NCI-H345 (cell line): ENCODE measurements at places on chromosomes 5 and 9.

- no peak for DNase-seq
These were observed 196.9 kb downstream of the DMRTA1 start for GRCh38 chr9:22643541-22643940.

- DNase-seq = peak; percentile 71
These were observed 544 bp downstream of the NPM1 start for GRCh38 chr5:171387970-171388815.

GRCh38 chr5:142820447-142820846, 50.3 kb downstream of the ARHGAP26 start:
- no peak for DNase-seq

DNA sequence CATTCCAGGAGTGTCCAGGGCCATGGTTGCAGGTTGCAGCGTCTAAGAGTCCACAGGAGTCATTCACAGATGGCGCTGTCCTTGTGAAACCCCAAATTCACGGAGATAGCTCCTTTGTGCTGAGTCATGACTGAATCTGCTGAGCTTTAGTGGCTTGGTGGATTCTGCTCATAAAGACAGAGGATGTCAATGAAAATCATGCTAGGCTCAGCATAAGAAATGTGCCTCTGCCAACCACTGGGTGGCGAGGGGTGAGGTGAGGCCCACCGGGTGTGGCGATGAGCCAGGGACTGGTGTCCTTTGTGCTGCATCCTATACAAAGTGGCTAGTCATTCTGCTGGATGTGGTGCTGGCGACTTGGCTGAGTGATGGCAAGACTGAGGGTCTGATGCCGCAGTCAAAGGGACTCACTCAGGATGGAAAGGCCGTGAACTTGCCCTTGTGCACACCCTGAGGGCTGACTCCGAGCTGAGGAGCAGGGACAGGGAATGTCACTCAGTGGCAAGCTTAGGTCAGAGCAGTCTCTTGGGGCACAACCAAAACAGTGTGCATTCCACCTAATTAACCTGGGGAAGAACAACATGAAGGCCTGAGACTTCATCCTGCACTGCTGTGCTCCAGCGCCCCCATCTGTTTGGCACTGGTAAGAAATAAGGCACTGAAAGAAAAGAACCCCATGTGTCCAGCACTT, 71.5 kb downstream of the DAP start:
- DNase-seq = no peak

DNA sequence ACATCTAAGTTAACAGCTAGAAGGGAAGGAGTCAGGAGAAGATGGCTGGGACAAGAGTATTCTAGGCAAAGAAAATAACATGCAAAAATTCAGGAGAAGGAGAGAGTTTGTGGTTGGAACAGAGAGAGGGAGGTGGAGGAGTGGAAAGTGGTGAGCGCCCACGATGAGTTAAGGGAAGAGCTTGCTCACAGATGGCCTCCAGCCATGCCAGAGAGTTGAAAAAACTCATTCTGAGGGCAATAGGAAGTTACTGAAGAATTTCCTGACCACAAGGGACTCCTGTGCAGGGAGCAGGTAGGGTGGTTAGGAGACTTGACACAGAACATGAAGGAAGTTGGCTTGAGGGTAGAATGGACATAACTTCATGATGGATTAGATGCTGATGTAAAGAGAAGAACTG, 159.7 kb downstream of the DOCK2 start:
- DNase-seq = no peak

DNA sequence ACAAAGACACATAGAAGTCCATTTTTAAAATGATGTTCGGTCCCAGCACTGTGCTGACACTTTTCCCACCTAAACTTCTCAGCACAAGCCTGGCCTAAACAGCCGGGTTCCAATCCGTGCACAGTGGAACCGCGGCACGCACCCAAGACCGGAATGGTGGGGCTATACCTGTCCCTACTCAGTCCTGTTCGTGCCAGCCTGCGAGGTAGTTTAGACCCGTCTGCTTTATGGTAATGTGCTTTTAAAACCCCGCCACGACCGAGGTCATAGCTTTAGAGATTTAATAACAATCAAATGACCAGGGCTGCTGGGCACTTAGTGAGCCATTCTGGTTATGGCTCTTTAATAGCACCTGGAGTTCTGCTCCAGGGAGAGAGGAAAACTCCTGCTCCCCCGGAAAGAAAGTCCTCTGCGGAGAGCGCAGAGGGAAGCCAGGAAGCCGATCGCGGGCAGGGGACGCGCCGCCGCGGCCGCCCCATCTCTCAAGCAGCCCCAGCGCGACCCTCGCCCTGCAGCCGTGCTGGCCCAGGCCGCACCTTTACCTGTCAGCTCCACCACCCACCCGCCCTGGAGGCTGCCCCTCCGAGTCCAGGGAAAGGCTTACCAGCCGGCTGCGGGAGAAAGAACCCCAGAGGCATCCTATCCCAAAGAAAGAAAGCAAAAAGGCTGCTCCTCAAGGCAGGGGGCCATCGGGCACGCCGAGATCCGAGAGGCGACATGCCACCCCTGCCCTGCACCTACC, 511 bp downstream of the ARL15 start:
- peak; percentile 29 for DNase-seq

GRCh38 chr9:111148052-111149017, 110.1 kb upstream of the LPAR1 start:
- no peak for DNase-seq

- DNase-seq = peak; percentile 82
These were observed 51.2 kb upstream of the GGTA1 start for GRCh38 chr9:121550569-121551512.

- DNase-seq = peak; percentile 39
These were observed 79.4 kb downstream of the ESM1 start for GRCh38 chr5:54905942-54906537.

DNA sequence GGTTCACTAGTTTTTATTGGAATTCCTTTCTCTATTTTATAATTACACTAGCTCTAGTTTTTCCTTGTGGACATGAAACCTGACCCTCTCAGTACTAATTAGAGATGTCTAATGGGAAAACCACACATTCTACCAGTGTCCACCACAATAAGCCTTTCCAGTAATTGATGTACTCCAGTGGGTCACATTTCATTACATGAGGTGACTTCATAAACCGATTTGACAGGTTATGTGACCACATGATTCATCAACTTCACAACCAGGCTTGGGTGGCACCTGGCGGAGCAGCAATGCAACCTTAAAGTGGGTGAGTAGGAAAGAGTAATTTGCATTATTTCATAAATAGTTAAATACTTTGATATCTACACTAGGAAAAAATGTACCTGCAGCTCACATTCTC, 284.2 kb upstream of the ADAMTS16 start:
- no peak for DNase-seq

DNA sequence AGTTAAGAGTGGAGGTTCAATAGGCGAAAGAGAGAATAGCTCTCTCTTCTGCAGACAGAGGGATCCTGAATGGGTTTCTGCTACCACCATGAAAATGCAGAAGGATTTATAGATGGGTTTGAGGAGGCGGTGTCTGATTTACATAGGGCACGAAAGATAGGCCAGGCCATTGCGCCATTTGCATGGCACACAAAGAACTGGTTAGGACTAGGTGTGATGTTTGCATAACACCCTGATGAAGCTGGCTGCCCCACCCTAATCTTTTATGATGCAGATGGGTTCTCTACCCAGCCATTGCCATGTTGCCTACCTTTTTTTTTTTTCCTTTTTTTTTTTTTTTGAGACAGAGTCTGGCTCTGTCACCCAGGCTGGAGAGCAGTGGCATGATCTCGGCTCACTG, 51.4 kb upstream of the PDZD2 start:
- no peak for DNase-seq

DNA sequence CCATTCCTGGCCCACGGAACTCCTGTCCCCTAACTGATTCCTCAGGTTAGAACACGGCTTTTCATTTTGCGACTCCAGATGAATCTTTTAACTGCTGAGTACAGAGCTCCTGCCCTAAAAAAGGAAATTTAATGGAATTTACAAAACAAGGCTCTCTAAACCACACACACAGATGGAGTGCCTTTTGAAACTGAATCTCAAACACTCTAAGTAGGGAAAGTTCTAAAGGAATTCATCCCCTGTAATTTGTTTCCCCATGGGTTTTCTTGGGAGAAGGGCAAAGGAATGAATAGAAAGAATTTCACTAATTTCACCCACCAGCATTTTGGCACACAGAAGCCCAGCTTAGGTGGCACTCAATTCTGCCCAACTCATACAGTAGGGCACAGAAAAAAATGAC, 106.5 kb downstream of the THBS4 start:
- DNase-seq = no peak

DNA sequence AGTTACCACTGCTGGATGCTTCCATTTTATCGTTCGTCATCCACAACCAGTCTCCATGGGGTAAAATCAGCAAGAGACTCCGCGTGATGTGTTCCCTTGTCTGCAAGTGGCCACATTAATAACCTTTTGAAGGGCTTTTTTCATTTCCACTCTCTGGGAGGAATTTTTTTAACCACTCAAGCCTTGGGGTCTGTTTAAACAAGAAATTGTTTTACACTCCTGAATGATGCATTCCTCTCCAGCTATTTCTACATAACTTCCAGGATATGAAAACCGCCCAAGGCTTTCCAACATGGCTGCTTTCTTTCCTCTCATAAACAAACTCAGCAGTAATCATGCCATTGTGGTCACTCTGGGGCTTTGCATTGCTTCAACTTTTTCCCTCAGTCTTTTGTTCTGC, 217.2 kb upstream of the DAPK1 start:
- DNase-seq = no peak

- no peak for DNase-seq
These were observed 632 bp downstream of the DPM2 start for GRCh38 chr9:127937056-127937387.

GRCh38 chr5:136080483-136081216, 51.9 kb downstream of the TGFBI start:
- DNase-seq = no peak

- no peak for DNase-seq
These were observed 412.5 kb upstream of the POU5F2 start for GRCh38 chr5:94153736-94154450.

DNA sequence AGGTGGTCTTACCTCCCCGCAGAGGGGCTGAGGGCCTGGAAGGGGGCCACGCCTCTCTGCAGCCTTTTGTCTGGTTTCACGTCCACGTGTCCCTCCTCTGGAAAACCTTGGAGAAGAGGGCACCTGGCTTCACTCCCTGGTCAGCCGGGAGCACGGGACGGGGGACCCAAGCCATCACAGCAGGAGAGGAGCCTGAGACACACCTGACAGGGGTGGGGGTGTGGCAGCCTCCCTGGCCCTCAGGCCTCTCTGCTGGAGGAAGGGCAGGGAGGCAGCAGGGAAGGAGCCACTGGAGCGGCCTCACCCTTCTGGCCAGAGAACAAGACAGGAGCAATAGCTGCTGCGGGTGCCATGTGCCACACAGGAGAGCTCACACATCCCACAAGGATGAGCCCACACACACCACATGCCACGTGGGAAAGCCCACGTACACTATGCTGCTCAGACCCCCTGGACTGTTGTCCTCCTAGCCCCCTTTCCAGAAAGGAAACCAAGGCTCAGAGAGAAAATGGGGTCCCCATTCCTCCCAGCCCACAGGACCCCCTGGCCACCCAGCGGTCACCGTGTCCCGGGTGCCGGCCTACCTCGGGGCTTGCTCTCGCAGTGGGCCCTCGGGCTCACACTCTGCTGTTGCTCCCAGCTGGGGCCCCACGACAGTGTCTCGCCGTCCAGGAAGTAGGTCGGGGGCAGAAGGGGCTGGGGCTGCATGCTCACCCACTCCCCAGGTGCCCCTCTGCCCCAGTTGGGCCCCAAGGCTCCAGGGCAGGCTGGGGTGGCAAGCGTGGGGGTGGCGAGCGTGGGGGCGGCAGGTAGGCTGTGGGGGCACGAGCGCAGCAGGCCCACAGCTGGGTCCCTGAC, 18.2 kb downstream of the CCDC187 start:
- DNase-seq = no peak

- DNase-seq = no peak
These were observed 27.4 kb downstream of the ATPSCKMT start for GRCh38 chr5:10222326-10222725.

DNA sequence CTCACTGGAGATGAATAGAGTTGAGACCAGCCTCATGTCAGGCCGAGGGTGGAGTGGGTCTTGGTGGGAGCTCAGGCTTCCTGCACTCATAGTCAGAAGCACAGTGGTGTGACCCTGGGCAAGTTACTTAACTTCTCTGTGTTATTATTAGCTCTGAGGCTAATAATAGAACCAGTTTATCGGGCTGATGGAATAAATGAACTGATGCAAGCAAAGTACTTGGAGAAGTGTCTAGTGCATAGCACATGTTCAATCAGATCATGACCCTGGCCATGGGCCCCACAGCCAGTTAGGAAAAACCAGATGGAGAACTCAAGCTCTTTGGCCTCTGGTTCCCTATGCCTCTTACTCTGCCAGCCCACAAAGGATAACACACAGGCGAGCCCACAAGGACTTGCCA, 45.3 kb upstream of the OSMR start:
- no peak for DNase-seq

DNA sequence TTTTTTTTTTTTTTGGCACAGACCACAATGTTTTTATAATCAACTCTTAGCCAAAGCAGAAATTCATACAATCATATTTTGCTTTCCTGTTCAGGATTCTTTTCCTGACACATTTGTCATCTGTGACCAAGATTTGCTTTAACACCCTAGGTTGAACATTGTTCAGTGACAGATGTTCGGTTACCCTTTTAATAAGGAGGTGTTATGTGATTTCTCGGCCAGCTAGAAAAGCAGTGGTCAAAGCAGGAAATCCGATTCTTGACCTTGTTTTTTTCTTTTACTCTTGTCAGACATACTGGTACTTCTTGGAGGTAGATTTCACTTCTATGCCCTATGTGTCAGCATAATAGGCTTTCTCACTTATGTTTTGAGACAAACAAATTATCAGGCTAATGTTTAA, 335.3 kb upstream of the ACTBL2 start:
- no peak for DNase-seq

DNA sequence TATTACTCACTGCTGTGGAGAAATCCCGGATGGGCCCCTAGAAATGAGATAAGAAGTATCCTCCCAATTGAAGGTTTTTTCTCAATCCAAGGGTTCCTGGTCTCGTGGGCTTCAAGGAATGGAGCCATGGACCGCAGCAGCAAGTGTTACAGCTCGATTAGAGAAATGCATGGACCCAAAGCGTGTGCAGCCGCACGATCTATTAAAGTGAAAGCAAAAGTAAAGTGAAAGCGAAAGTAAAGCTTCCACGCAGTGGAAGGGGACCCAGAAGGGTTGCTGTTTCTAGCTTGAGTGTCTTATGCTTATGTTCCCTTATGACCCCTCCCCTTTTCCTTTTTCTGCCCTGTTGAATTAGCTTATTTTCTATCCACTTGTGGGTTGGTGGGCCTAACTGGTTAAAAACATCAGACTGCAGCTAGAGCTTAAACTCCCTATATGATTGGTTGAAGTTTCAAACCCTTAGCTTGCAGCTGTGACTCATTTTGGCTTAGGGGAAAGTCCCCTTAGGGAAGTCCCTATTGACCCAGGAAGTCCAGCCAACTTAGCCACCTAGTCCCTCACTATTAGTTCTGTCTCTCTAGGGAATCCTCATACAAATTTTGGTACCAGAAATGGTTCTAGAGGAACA, 1111.8 kb downstream of the TAF11L14 start:
- peak; percentile 69 for DNase-seq

DNA sequence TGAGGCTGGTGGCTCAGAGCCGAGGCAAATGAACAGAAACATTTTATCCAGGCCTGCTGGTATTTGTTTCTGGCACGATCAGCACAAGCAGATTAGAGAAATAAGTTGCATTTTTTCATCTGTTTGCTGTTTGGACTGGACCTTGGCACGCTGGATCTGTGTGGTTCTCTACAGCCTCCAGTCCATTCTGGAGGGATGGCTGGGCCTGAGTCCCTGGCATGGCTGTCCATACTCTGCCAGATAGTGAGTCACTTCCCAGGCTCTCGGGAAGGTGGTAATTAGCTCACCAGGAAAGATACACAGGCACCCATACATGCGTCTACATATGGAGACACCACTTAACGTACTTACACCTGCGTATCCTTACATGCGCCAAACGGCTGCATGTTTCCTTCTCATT, 78.6 kb downstream of the SPRY4 start:
- DNase-seq = peak; percentile 41

GRCh38 chr9:135078361-135078821, 9.1 kb upstream of the OLFM1 start:
- DNase-seq = no peak
